ENCODE measurements at places on chromosomes 7 and 10.

GRCh38 chr10:92880233-92880861, 32.0 kb downstream of the EXOC6 start:
- ATAC-seq, result peak; percentile 80

- ATAC-seq, result no peak
Measured at GRCh38 chr7:30835396-30835915, 64.2 kb downstream of the MINDY4 start.

GRCh38 chr7:51847461-51848134, 531.0 kb upstream of the COBL start:
- ATAC-seq, result no peak

GRCh38 chr7:97871659-97872024, 566 bp downstream of the ASNS start:
- ATAC-seq, result peak; percentile 46

- peak; percentile 40 for ATAC-seq
Measured at GRCh38 chr10:14405076-14406065, 74.6 kb upstream of the FRMD4A start.

Data from motor neuron (in vitro differentiated cells).